ENCODE measurements at places on chromosomes 6 and 20.

DNA sequence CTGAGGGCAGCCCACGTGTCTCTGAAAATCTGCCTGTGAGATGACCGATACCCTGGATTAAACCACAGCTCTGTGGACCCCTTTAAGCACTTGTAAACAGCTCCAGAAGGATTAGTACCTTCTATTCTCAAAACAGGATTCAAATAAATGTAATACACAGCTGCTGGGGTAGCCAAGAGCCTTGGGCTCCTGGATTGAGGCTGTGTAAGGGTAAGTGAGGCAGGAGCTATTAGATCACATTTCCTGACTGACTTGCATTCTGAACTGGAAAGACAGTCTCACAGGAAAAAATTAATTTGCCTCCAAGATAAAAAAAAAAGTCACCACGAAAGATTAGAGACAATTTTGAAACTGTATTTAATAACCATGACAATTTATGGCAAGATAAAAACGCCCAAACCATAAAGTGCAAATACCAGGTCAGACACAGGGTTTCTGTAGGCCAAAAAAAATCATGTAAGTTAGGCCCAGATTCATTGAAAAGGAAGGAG lies 78.0 kb downstream of the TRMT11 start:
- no peak for DNase-seq

DNA sequence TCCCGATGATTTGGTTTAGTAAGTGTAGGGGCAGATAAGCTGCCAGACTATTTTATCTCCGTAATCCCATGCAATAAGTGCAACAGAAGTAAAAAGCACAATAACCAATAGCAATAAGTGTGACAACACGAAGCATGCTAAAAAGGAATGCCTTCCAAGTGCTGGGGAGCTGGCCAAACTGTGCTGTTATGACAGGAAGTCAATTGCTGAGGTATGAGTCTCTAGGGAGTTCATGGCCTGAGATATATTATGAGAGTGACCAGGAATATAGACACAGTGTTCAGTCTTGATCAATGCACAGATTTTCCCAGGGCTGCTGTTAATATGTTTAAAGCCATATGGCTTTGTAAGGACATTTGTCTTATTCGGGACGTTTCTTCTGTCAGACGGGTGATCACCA lies 10.5 kb upstream of the ANGPT4 start:
- no peak for DNase-seq

- no peak for DNase-seq
Observed at GRCh38 chr6:56541741-56542360, 100.8 kb downstream of the DST start.

DNA sequence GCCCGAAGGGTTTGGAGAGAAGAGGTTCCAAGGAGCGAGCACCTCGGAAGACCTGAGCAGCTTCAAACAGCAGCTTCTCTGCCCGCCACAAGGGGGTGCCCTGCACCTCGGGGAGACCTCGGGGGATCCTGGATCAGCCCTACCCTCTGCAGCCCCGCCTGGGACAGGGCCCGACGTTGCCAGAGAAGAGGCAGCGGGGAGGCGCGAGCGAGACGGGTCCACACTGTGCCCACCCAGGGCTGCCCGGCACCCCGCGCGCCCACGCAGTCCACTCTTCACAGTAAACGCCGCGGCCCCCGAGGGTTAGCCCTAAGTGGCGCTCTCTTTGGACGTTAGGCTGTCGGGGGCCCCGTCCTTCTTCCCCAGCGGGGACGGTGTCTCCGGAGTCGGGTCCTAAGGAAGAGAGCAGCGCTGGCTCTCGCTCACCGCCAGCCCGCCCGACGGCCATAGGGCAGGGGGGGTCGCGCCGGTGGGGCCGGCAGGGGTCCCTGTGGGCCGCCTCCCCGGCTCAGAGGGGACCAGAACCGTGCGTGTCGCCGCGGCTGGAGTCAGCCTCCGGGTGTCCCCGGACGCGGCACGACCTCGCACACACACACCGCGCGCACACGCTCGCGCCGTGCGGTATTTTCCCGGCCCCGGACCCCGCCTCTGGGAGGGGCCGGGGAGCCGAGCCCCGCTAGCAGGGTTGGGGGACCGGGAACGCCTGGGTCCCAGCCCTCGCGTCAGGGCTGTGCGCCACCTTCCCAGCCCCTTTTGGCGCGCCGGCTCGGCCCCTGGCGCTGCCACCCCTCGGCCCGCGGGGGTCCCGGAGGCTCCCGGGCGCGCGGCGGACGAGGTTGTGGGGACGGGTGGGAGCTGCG lies 929 bp downstream of the CDH22 start:
- peak; percentile 63 for DNase-seq

- peak; percentile 33 for DNase-seq
Observed at GRCh38 chr20:58692579-58693225, at the start of gene NPEPL1. Gene NPEPL1 (plus strand): TSS chr20:58692800. CDS start chr20:58692901, 101 bp downstream.

DNA sequence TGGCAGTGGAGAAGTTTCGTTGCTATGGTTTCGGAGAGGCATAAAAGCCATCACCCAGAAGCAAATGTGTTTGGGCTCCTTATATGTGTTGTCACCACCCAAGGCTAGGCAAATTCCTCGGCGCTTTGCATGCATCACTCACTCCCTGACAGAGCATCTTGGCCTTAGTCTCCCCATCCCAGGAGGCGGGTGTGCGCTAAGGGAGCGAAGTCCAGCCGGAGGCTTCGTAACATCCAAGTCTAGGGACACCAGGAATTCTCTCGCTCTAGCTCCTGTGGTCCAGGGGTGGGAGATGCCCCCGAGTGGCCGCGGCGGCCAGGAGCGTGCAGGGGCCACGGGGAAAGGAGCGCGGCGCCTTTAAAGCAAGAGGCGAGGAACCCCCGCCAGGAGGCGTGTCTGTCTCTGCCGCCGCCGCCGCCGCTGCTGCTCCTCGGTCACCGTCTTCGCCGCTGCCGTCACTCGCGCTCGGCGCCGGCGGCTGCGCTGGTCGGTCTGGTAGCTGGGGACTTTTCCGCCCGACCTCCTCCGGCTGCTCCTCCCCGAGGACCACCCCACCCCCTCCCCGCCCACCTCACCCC lies at the start of gene GRIK2:
Gene GRIK2, plus strand, starts transcription at position 458 of the 578 bp plus-strand sequence.
- no peak for DNase-seq

DNA sequence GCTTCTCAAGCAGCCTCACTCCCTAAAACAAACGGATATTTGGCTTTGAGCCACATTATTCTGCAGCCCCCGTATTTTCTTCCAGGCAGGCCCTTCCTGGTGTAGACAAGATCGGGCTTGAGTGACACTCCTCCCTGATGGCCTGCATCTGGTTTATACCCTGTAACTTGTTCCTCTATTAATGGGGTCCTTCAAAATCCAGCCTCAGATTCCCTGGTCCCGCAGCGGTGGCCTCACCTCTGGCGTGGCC lies 375 bp upstream of the TMEM14C start:
- no peak for DNase-seq

- no peak for DNase-seq
Observed at GRCh38 chr6:159894991-159895390, 4.2 kb downstream of the MAS1 start.

DNA sequence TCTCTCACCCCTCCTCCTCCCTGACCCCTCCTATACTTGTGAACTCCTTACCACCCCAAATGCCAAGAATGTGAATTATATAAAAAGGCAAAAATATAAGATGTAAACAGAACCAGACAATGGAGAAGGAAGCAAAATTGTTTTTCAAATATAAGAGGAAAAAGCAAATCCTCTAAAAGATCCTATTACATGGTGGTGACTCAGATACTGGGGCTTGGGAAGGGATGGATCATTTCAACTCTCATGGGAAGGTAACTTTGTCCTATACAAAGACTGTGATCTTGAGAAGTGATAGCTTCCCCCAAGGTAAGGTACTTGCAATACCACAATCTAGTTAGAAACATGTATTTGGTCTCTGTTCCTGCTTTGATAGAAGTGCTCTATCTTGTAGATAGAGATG lies 24.6 kb upstream of the TNFRSF21 start:
- DNase-seq, result no peak

- no peak for DNase-seq
Observed at GRCh38 chr6:96502915-96503314, 18.7 kb upstream of the UFL1 start.

DNA sequence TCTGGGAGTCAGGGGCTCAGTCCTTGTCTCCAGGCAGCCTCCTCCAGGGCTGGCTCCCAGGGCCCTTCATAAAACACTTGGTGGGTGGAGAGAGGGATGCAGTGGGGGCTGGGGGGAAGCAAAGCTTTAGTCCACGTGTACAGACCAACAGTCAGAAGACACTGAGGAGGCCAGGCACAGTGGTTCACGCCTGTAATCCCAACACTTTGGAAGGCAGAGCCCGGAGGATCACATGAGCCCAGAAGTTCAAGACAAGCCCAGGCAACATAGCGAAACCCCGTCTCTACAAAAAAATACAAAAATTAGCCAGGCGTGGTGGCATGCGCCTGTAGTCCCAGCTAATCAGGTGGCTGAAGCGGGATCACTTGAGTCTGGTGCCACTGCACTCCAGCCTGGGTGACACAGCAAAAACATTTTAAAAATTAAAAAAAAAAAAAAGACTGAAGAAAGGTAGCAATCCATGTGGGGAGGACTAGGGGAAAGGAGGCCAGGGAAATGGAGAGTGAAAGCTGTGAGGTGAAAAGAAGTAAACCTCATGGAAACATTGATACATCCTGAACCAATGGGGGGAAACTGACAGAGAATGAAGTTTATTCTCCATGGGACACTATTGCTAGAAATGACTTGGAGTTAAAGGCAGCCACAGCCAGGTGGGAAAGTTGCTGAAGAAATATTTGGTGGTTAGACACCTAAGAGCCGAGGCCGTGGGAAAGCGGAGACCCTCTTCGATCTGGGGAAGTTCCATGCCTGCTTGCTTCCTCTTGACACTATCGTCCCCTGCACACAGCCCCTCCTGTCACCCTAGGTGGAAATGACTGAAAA lies 35.4 kb downstream of the PIM1 start:
- DNase-seq, result no peak

DNA sequence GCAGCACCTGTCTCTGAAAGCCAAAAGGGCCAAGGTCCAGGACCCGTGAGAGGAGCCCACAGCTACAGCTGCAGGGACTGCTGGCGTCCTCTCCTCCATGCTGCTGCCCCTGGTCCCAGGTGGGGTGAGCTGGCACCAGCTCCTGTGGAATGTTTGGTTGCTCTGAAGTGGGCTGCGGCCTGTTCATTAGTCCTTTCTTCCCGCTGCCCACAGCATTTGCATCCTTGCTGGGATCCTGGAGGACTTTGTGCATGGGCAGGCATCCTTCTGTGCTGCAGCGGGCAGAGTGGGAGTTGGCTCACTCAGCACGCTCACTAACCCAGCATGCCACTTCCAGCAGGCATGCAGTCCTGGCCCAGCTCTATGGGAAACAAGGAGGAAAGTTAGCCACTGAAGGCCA lies 76.4 kb downstream of the DHX35 start:
- no peak for DNase-seq

GRCh38 chr6:34671367-34671766 lies 25.2 kb downstream of the ILRUN start:
- no peak for DNase-seq

- no peak for DNase-seq
Observed at GRCh38 chr6:133314947-133315346, 73.8 kb downstream of the EYA4 start.

DNA sequence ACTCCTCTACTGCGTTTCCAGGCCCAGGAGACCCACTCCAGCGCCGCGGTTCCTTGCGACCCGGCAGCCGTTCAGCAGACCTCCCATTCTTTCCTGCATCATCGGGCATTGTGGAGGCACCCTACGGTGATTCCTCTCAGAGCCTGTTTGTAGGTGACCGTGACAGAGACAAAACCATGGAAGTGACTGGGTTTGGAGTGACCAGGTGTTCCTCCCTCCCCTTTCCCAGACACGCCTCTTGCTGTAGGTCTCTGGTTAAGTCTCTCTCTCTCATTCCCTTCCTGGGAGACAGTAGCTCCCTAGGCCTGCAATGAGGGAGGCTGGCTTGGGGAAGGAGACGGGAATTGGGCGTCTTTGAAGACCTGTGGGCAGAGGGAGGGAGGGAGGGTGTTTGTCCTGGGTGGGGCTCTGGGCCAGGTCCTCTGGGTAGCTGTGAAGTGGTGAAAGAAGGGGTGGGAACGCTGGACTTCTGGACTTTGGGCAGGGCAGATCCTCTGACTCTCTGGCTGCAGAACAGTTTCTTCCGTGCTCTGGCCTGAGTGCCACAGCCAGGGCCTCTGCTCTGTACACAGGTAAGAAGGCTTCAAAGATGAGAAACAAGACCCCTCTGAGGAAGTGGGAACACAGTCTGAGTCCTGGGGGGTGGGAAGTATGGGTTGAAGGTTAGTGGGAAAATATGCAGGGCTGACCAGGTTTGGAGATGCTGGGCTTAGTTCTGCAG lies 763 bp downstream of the KLC4 start:
- DNase-seq, result no peak

- DNase-seq, result no peak
Observed at GRCh38 chr6:20169786-20170185, 42.5 kb downstream of the MBOAT1 start.

- no peak for DNase-seq
Observed at GRCh38 chr6:162852192-162852591, 124.4 kb downstream of the PACRG start.

GRCh38 chr6:6614983-6615349 lies 26.4 kb downstream of the LY86 start:
- peak; percentile 17 for DNase-seq

DNA sequence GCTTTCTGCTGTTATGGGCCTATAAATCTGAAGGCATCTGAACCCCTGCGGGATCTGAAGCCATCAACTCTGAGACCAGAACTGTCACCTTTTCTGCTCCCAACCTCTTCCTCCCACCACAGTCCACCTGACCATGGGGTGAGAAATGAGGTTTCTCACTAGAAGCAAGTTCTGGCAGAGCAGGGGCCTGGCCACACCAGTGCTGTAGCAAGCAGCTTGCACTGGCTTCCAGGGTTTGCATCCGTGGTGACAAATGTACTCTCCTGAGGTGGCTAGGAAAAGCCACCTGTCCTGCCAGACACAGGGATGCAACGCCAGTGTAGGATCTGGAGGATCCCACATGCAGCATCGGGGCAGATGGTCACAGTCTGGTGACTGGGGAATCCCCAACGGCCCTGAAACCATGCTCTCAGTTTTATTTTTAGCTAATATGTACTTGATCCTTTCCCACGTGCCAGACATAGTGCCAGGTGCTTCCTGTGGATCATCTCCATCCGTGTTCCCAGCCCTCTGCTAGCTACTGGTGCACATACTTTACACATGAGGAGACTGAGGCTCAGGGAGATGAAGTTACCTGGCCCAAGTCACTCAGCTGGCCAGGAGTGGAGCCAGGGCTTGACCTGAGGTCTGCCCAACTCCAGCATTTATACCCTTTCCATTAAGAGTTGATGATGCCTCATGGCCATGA lies 122.1 kb upstream of the SPACA1 start:
- DNase-seq, result peak; percentile 16

- no peak for DNase-seq
Observed at GRCh38 chr20:53136473-53136872, 164.3 kb downstream of the TSHZ2 start.

DNA sequence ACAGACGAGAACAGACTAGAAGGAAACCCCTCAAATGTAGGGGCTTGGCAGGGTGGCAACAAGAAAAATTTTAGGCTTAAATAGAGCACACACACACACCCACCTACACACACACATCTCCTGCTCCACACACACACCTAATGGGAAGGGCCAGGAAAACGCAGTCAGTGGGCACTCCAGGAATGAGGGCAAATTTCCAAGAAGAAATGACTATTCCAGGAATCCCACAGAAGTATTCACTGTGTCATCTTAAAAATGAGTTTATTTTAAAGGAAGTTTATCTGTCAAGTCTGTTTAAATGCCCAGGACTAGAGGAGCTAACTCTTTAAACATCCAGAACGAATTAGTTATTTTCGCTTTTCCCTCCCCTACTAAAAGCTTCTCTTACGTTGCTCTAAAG lies 13.0 kb downstream of the ALDH8A1 start:
- no peak for DNase-seq

- DNase-seq, result no peak
Observed at GRCh38 chr6:137161949-137162348, 11.5 kb downstream of the IL22RA2 start.

All from T-cell (primary cell).